IPS-NIHi11 (cell line): ENCODE measurements at places on chromosomes 6 and 20.

DNA sequence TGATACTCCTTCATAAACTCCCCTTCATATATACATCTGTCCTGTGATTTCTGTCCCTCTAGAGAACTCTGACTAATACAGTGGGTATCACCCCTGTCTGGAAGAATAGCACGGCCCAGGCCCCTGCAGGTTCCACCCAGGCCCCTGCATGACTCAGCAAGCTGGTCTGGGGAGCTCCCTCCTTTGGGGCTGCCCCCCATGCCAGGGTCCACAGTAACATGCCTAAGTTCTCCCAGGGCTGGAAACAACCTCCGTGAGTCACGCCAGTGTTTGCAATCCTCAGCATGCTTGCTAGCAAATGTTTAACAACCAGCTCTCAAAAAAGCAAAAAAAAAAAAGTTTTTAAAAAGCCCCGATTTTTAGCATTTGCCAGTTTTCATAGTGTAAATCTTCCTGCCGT, 134.3 kb upstream of the CDH4 start:
- DNase-seq: no peak

GRCh38 chr20:49215232-49215631, 4.0 kb upstream of the DDX27 start:
- no peak for DNase-seq

GRCh38 chr6:52560462-52560861, 16.4 kb downstream of the TRAM2 start:
- DNase-seq: no peak

GRCh38 chr20:61768571-61769285, 297.0 kb downstream of the TAF4 start:
- no peak for DNase-seq

DNA sequence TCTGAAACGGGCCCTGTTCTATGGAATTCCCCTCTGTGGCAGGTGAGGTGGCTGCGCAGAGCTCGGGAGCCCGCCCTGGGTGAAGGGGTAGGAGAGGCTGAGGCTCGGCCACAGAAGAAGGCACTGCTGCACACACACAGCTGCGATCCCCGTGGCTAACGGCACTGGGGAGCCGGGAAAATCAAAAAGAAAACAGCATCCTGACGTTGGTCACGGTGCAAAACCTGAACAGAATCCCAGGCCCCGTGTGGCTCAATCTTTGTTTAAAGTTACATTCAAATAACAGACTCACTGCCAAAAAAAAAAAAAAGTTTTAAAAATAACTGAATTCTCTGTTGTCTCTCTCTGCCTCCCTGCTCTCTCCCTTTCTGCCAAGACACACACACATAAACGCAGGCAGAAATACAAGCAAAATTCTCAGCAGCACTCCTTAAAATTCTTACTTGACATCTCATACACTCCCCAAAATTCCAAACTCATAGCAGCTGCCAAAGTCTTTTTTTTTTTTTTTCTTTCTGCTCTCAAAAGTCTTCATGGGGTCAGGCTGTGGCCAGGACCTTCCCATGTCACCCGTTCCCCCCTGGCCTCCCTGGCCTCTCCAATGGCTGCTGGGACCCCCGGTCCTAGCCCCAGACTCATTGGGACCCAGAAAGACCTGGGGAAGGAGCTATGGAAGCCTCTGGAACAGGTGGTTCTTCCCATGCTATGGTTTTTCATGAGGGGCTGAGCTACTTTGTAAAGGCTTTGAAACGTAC, 248.8 kb downstream of the TTLL2 start:
- peak; percentile 10 for DNase-seq

- peak; percentile 47 for DNase-seq
These were observed 75.2 kb upstream of the GLP1R start for GRCh38 chr6:38973178-38974057.

DNA sequence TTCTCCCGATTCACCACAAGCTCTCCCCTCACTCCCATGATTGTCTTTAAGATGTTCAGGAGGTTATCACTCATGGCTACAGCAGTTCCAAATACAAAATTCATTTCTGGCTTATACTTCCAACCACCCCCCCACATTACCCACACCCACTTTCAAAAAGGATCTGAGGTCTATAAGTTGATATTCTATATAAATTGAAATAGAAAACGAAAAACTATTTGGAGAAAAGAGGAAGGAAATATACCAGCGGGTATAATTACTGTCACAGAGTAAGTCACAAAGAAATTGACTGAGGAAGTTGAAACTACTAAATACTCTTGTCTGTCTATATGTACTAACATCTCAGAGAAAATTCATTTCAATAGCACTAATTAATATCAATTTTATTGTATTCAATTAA, 112.7 kb upstream of the TNFAIP3 start:
- no peak for DNase-seq

DNA sequence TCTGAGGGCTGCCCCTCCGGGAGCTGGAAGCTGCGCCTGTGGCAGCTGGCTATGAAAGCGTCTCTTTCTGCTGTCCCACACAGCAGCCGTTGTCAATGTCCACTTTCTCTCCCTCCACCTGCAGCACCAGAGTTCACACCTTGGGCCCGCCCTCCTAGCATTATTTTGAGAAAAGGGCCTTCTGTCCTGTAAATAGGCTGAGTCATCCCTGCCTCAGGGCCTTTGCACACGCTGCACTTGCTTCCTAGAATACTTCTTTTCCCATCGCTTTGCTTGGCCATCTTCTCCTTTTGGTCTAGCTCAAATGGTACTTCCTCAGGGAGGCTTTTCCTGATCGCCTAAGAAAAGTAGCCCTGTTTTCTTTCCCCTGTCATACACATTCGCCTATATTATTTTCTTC, 69.3 kb upstream of the ZNFX1 start:
- no peak for DNase-seq

DNA sequence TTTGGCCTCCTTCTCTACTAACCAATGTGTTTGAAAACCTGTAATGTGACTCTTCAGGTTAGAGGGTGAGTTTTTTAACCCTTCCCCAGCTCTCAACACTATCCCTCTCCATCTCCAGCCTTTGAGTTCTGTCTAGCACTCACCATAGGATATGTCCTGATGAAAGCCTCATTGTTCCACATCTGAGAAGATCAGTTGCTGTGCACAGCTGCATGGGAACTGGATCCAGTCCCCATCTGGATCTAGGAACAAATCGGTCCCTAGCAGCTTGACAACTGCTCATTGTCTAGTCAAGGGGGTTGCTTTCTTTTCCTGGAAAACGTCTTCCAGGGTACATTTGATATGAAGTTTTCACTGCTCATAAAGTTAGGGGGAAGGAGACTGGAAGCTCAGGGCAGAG, 45.4 kb upstream of the AGPAT4 start:
- no peak for DNase-seq

DNA sequence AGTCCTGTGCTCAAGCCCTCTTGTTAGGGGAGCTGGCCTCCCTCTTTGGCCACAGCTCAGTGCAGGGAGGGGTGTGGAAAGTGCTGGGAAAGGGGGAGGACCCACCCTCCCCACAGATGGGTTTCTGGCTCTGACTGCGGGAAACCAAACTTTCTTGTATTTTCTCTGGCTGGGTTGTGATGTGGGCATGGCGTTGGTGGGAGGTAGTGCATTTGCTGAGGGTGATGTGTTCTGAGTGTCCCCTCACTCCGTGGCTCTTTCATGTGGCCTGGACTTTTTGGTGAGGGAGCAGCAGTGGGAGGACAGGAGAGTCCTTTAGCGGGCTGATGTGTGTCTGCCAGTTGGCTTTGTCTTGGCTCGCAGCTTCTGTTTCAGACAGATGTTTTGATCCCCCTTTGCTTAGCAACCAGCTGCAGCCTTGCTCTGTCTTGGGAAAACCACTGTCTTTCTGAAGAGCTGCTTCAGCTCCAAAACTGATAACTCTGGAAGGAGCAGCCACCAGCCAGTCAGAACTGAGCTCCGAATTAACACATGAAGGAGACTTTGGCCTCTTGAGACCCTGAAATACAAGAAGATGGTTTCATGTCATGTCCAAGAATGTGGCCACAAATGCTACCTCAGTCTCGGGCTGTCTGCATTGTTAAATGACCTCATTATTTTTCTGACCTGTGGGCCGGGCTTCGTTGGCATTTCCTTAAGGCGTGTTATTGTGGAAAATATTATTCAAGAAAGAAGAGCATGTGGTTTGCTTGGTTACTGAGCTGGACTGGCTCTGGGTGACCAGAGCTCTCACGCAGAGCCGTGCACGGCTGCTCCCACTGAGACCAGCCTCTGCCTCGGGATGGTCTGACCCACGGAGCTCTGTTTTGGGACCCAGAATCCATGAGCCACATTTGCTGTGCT, 21.5 kb downstream of the SYNJ2 start:
- DNase-seq: no peak

GRCh38 chr20:58021481-58021880, 207.0 kb downstream of the ANKRD60 start:
- DNase-seq: peak; percentile 73

- DNase-seq: no peak
These were observed 25.0 kb upstream of the CDKAL1 start for GRCh38 chr6:20509212-20509611.

DNA sequence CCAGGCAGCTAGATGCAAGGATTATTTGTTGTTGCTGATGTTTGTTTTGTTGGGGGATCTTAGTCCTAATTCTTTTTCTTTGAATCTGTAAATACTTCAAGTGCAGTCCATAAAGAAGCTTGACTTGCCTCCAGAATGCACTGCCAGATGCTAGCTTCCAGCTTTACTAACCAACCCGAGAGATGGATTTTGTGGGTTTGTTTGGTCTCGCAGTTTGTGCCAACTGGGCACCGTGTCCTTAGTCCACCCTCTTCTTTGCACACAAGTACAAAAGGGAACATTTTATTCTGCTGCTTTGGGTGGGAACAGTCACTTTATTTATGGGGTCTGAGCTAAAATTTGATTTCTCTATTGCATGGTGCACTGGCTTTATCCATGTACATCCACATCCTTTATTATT, 212.0 kb downstream of the PLCB1 start:
- DNase-seq: no peak

- no peak for DNase-seq
These were observed 57.0 kb upstream of the PREP start for GRCh38 chr6:105459864-105460263.

- DNase-seq: no peak
These were observed 60.8 kb upstream of the CARMIL1 start for GRCh38 chr6:25218346-25218745.

DNA sequence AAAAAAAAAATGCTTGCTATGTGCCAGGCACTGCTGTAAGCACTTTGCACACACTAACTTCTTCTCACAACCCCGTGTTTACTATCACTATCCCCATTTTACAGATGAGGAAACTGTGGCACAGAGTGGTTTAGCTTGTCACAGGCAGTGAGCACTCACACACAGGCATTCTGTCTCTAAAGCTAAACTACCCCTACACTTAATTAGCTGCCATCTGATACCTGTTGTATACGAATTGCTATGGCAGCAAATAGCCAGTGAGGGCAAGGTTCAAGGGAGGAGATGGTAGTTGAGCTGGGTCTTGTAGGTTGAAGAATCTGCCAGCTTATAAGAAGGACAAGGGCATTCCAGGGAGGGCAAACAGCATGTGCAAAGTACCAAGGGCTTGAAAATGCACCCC, 5.2 kb downstream of the TNNC2 start:
- no peak for DNase-seq

GRCh38 chr6:43916924-43917877, 147.2 kb downstream of the VEGFA start:
- DNase-seq: no peak

- no peak for DNase-seq
These were observed 117.0 kb upstream of the COL21A1 start for GRCh38 chr6:56364431-56364826.

GRCh38 chr6:444653-445275, 53.2 kb downstream of the IRF4 start:
- no peak for DNase-seq

DNA sequence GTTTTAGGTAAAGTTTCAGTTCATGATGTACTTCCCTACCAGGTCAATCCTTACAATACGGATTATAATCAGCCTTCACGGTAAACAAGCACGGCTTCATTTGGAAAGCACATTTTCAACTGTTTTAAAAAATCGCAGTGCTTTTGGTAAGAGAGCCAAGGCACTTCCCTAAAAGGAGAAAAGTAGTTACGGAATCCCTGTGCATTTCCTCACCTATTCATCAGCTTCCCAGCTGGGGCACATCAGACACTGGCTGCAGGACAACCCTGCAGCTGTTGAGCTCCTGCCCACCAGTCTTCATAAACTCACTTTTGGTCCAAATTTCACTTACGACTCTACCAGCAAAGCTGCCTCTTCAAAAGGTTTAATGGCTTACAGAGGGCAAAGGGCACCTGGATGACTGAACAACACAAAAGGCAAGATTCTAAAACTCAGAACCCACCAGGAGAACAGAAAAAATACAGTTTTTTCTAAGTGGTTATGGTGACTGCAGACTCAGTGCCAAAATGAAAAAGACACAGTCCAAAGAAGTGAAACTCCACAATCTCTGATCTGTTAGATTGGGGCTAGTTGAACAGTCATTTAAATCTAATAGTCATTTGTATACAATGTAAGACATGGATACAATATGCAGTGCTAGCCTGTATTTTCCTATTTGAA, 7.5 kb downstream of the SNX5 start:
- no peak for DNase-seq

DNA sequence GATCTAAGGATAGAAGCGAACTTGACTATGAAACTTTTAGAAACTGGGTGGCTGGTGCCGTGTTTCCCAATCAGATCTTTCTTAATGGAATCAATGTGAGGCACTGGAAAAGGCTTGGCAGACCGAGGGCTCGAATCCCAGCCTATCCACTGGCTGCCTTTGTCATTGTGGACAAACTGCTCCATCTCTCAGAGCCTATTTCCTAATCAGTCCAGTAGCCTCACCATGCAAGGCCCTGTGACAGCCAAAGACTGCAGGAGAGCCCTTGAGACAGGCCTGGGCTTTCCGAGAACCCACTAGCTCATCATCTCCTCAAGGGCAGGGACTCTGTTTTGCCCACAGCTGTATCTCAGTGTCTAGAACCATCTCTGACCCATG, 43.4 kb downstream of the SPDEF start:
- DNase-seq: no peak

DNA sequence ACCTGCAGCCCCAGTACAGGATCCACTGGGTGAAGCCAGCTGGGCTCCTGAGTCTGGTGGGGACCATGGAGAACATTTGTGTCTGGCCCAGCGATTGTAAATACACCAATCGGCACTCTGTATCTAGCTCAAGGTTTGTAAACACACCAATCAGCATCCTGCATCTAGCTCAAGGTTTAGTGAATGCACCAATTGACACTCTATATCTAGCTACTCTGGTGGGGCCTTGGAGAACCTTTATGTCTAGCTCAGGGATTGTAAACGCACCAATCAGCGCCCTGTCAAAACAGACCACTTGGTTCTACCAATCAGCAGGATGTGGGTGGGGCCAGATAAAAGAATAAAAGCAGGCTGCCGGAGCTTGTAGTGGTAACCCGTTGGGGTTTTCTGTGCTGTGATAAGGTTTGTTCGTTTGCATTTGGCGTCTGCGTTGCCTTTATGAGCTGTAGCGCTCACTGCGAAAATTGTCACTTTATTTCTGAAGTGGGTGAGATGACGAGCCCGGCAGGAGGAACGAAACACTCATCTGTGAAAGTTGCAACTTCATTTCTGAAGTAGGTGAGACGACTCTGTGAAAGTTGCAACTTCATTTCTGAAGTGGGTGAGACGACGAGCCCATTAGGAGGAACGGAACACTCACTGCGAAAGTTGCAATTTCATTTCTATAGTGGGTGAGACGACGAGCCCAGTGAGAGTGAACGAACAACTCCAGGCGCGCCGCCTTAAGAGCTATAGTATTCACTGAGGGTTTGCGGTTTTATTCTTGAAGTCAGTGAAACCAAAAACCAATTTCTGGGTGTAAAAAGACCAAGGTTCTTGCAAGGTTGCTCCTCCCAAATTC, 31.1 kb downstream of the SERPINB6 start:
- no peak for DNase-seq

- no peak for DNase-seq
These were observed 47.2 kb upstream of the TMEM244 start for GRCh38 chr6:129908356-129908755.

- no peak for DNase-seq
These were observed 8.7 kb downstream of the TMEM181 start for GRCh38 chr6:158568549-158568948.
